ENCODE measurements at places on chromosomes 3 and 15. TPM values are rescaled to one million over a fixed set of nuclear protein-coding genes. Genes with fewer than 3 reads are reported as not detected.

DNA sequence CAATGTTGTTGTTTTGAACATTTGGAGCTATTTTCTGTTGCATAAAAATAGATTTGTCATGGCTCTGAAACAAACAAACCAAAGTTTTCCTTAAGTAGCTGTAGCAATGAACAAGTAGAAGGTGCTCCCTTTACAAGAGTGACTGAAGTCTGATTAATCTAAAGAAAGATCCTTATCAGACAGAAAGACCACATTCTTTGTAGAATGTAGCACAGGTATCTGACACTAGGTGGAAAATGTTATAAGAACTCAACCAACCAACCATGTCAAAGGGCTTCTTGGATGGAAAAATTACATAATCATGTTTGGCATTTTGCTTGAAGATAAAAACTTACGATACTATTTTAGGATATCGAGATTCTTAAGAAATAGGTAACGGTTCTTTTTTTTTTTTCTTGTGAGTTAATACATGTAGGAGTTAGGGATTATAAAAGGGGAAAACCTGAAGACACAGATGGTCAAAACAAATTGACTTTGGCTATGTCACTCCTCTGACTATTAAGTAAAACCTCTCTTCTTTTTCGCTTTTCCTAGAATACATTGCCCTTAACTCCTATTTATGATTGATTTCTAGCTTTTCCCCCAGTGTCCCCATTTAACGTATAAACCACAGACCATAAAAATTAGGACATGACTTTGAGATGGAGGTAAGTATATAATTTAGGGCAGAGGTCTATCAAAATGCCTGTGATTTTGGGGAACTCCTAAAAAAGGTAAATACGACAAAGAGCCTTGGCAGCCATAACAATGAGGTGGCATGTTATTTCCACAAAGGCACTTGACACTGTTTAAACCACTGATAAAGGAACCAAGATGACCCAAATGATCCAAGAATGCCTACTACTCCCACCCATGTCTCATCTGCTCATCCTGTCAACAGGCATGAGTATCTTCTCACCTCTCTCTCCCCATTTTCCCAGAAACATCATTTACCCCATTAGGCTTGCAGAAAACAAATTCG is 72.0 kb downstream of the CCR4 start:
- no peak for DNase-seq

The MKRN2OS gene
- not detected for total RNA-seq

The BRPF1 gene
- total RNA-seq: 15.8 TPM

- no peak for DNase-seq
These were observed 7.0 kb downstream of the MAPKAPK3 start for GRCh38 chr3:50623840-50624474.

DNA sequence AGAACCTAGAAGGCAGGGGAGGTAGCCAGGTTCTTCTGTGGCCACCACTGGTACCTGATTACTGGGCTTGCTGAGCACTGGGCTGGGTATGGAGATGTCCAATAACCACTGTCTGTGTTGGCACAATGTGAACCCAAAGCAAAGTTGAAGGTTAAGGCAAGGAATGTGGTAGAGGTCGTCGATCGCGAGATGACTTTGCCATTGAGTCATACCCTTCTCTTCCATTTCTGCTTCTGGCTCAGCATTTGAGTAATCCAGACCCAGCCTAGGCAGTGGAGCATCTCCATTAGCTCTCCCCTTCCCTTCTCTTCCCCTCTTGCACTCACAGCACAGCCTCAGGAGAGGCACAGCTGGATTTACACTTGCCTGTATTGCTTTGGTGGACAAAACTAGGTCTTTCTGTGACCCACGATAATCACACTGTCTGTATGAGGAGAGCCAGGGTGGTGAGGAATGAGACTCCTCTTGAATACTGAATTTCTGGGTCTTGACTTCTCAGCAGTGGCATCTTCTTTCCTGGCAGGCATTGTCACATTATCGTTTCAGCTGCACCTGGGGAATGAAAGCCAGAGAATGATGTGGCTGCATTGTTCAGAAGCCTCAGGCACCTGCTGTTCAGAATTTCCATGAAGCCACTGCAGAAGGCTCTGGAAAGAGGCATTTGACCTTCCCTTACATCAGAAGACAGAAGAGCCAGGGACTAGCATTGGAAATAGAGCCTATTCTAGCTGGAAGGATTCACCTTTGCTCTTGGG is 272.6 kb downstream of the PDCD6IP start:
- no peak for DNase-seq

Data from omental fat pad (tissue), 4 donors.